Activated CD8-positive, alpha-beta memory T cell treated with anti-CD3 and anti-CD28 coated beads for 4 hours (primary cell): ENCODE measurements at places on chromosomes 11 and 22.

- no peak for DNase-seq
These were observed 33.1 kb downstream of the TSPAN18 start for GRCh38 chr11:44759743-44760476.

DNA sequence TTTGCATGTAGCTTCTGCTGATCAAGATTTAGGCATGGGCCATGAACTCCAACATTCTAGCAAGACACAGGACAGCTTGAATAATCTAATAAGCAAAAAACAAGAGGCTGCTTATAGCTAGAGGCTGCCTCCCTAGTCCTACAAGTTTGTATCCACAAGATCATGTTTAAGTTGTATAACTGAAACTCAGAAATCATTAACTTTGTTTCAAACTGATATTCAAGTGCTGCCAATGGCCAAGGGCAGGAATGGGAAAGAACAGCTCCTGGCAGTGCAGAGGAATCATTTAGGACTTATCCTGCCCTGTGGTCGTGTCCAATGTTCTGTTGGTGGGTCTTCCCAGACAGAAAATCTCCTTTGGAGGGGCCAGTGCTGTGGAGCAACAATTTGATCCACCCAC lies 209.6 kb upstream of the DDI1 start:
- DNase-seq = no peak

DNA sequence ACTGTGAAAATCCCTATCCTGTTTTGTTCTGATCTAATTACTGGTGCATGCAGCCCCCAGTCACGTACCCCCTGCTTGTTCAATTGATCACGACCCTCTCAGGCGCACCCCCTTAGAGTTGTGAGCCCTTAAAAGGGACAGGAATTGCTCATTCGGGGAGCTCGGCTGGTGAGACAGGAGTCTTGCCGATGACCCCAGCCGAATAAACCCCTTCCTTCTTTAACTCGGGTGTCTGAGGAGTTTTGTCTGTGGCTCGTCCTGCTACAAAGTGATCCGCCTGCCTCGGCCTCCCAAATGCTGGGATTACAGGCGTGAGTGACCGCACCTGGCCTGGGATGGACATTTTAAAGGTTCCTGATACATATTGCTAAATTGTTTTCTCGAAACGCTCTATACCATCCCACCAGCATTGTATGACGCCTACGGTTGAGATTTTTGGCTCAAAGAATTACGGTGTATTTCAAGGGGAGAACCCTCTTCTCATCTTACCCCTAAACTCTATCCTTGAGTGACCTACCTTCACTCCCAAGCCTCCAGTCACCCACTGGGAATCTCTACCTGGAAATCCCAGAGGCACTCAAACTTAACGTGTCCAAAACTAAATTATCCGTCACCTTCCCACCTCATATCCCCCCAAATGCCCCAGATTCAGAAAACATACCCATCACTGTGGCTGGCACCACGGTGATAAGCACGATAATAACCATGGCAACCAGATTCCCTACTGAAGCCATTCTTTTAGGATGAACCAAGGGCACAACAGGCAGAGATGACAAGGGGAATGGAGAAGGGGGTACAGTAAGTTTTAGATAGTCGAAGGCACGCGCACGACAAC lies 789 bp upstream of the POLA2 start:
- DNase-seq = no peak

GRCh38 chr11:97259884-97260283 lies 870.1 kb downstream of the JRKL start:
- DNase-seq = no peak

GRCh38 chr11:64803846-64804345 lies 882 bp upstream of the MAP4K2 start:
- DNase-seq = no peak

DNA sequence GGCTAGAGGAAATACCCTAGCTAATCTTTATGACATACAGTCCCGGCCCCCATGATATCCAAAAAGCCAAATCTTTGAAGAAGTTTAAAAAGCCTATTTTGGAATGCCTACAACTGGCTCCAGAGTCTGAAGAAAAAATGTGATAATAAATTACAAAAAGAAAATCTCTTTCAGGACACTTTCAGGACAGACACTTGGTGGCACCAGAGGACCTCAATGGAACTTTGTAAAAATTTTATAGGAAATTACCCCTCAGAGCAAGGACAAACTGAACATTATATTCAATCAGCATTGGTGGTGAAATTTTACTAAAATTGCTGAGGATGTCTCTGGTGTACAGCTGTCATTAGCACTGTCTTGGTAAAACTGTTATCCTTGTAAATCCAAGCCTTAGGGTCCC lies 81.0 kb downstream of the CCDC73 start:
- DNase-seq = no peak

DNA sequence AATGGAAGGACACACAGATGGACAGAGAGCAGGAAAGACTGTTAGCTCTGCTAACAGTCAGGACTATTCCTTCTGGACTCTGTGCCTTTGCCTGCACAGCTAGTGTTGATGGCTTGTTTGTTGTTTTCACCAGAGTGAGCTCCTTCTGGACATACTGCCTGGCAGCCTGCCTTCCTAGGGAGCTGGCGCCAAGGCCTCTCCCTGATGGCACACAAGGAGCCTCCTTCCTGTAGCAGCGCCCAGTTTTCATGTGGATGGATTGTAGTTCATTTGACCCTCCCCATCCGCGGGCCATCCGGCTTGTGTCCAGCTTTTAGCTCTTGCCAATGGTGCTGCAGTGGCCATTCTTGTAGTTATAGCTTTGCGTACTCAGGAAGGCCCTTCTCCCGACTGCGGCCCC lies 16.6 kb upstream of the BCR start:
- no peak for DNase-seq

DNA sequence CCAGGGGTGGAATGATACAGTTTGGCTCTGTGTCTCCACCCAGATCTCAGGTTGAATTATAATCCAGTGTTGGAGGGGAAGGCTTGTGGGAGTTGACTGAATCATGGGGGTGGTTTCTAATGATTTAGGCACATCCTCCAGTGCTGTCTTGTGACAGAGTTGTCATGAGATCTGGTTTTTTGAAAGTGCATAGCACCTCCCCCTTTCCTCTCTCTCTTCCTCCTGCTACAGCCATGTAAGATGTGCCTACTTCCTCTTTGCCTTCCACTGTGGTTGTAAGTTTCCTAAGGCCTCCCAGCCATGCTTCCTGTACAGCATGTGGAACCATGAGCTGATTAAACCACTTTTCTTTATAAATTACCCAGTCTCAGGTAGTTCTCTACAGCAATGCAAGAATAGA lies 45.1 kb downstream of the THAP12 start:
- DNase-seq = no peak

DNA sequence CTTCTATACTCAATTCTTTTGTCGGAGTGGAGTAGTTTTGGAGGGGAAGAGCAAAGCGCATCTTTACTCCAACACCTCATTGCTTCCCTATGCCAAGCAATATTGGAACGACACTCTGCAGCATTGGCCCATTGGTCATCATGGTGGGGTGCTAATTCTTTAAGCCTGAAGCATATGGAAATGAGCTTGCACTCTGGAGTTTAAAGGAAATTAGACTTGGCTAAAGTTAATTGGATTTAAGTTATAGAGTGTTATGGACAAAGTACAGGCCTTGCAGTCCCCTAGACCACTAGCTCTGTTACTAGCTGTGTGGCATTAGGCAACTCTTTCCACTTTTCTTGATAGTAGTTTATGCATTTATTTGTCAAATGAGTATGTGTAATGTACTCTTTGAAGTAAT lies 568.3 kb upstream of the TENM4 start:
- DNase-seq = no peak

DNA sequence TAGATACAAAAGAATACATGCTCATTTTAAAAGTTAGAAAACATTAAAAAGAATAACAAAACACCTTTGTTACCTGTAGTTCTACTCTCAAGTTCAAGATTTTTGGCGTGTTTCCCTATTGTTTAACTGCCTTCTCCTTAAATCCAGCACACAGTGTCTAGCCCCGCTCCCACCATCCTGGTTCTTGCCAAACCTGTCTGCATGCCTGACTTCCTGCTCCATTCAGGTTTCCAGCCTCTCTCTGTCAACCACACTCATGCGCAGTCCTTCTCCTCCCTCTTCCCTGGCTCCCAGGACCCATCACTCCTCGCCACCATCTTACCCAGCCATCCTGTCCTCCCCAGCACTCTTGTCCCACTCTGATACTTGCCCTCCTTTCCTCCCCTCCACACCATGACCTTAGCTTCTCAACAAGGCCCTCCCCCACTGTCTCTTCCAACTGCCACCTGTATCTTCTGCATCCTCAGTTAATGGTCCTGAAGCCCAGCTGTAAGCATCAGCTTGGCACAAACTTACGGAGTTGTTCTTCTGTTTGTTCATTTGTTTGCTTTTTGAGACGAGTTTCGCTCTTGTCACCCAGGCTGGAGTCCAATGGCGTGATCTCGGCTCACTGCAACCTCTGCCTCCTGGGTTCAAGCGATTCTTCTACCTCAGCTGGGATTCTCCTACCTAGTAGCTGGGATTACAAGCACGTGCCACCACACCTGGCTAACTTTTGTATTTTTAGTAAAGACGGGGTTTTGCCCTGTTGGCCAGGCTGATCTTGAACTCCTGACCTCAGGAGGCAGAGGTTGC lies 7.5 kb upstream of the MYH9 start:
- no peak for DNase-seq

GRCh38 chr11:120873966-120874735 lies 149.8 kb upstream of the TBCEL start:
- DNase-seq = no peak

GRCh38 chr11:91293119-91293518 lies 931.5 kb upstream of the FAT3 start:
- DNase-seq = no peak

- no peak for DNase-seq
These were observed 332.8 kb upstream of the MTNR1B start for GRCh38 chr11:92636543-92637188.
